Large intestine (tissue), 12 donors: ENCODE measurements at places on chromosomes 7 and 10.

DNA sequence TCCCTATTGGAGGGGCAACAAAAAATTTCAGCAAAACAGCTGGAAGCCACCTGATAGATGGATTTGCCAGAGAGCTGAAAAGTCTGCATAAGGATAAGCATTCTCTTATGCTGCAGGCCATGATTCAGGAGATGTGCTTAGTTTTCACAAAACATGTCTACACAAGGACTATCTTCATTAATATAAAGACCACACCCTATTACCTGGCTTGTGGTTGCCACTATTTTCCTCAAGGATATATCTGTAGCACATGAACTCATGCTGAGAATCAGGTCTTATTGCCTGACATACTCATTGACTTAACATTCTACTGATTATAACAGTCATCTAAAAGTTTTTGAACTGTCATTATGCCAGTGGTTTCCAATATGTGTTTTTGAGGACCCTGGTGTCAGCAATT is 7.1 kb upstream of the COL17A1 start:
- H3K27ac ChIP-seq, result no peak overlapping the region
- H3K36me3 ChIP-seq, result no peaks in the 10 kb centered on the region
- no peaks in the 10 kb centered on the region for H3K4me1 ChIP-seq
- H3K27me3 ChIP-seq, result no peaks in the 10 kb centered on the region
- no peak for DNase-seq

GRCh38 chr7:101567230-101567629 is 61.9 kb downstream of the MYL10 start:
- H3K27me3 ChIP-seq, result no peaks in the 10 kb centered on the region
- no peak for DNase-seq
- H3K4me1 ChIP-seq, result no peaks in the 10 kb centered on the region
- no peaks in the 10 kb centered on the region for H3K36me3 ChIP-seq
- no peak overlapping the region for H3K4me3 ChIP-seq

DNA sequence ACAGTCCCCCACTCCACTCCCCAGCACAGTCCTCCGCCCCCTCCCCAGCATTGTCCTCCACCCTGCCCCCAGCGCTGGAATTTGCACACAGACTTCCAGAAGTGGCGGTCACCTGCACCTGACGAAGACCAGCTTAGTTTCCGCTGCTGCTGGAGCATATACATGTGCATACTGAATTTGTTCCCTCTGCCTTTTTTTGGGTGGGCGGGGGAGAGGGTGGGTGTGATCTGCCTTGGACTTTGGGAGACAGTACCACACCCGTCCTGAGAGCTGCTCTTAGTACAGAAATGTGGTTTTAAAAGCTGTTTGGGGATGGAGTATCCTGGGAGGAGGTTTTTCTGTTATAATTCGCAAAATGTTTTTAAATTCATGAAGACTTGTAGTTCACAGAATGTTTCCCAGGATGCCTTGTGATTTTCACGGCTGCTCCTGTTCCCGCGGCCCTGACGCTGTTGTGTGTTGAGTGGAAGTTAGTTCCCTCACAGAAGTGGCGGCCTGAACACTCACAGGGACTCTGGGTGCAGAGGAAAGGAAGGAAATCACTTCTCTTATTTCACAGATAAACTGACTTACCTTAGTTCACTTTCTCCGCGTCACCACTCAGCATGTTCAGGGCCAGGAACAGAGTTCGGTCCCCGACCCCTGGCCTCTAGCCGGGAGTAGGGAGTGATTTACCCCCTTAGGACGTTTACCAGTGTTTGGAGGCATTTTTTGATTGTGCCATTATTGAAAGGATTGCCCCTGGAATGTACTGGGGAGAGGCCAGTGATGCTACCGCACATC is 18.6 kb downstream of the PFKP start:
- no peaks in the 10 kb centered on the region for H3K36me3 ChIP-seq
- H3K4me1 ChIP-seq, result no peaks in the 10 kb centered on the region
- DNase-seq, result no peak

DNA sequence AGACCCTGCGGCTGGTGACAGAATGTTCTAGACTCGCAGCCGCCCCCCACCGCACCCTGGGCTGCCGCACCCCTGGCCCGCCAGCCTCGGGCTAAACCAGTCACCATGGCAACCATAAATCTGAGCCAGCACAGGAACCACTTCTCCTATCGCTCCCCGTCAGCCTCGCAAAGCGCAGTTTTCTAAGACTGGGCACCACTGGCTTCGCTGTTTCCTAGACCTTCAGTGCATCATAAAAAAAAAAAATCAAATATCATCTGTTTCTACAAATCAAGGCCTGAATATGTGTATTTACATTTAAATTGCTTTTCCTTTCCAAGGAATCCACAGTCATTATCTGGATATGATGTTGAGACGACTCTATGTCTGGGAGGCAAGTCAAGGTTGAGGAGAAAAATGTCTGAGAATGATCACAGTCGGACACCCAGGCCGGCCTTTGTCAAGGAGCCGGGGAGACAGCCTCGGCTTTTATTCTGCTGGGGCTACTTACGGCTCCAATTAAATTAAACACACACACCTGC is 99.9 kb downstream of the PTPRN2 start:
- no peaks in the 10 kb centered on the region for H3K27me3 ChIP-seq
- no peak overlapping the region for H3K4me3 ChIP-seq
- no peak for DNase-seq
- H3K36me3 ChIP-seq, result no peaks in the 10 kb centered on the region
- H3K27ac ChIP-seq, result no peak overlapping the region
- H3K4me1 ChIP-seq, result no peaks in the 10 kb centered on the region

DNA sequence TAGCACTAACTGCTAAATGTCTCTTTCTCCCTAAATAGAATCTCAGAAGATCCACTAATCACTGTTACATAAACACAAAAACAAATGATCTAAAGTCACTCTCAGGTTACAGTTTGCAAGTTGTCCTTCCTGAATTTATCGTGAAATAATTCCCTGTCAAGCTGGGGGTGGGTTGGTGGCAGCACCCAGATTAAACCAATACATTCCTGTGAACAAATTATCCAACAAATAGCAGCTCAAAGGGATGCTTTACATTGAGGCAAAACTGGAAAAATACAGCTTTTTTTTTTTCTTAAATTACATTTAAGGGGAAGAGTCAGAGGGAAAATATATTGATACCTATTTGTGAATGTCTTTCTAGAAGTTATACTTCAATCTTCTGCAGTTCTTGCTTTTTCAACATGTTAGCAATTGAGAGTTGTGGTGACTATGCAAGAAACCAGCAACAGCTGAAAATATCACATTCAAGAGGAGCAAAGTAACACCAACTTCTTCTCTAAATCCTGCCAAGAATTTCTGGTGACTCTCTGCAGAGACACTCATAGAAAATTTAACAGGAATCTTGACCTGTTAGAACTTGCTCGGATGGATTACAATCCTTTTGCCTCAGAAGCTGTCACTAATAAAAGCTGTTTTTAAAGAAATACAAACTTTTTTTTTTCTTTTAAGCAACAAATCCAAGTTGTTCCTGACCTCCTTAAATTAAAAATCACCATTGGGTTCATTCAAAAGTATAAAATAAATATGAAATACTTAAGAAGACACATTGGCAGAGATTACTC is 18.9 kb downstream of the LMOD2 start:
- DNase-seq, result no peak
- H3K36me3 ChIP-seq, result peaks cover 3% of the 10 kb centered on the region
- no peaks in the 10 kb centered on the region for H3K4me1 ChIP-seq

- H3K27me3 ChIP-seq, result no peaks in the 10 kb centered on the region
- no peak for DNase-seq
- H3K27ac ChIP-seq, result no peak overlapping the region
- no peak overlapping the region for H3K4me3 ChIP-seq
- no peaks in the 10 kb centered on the region for H3K36me3 ChIP-seq
These were observed 304.9 kb downstream of the CDC14C start for GRCh38 chr7:49229246-49229645.

DNA sequence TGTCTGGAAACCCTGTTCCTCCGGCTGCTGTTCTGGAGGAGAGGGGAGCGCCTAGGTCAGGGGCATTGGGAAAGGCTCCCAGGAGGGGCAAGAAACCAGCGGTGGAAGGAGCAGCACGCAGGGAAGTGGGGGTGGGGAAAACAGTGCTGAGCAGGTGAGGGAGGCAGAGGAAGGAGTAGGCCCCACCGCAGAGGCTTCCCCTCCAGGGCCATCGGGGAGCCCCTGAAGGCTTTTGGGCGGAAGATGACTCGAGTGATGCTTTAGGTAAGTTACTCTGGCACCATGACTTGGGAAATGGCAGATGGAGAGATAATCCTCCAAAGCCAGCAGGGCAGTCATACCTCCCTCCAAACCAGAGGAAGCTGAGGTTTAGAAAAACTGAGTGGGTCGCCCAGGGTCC is 106.5 kb upstream of the ANLN start:
- peaks cover 4% of the 10 kb centered on the region for H3K4me1 ChIP-seq
- no peaks in the 10 kb centered on the region for H3K27me3 ChIP-seq
- H3K4me3 ChIP-seq, result no peak overlapping the region
- no peak overlapping the region for H3K27ac ChIP-seq

DNA sequence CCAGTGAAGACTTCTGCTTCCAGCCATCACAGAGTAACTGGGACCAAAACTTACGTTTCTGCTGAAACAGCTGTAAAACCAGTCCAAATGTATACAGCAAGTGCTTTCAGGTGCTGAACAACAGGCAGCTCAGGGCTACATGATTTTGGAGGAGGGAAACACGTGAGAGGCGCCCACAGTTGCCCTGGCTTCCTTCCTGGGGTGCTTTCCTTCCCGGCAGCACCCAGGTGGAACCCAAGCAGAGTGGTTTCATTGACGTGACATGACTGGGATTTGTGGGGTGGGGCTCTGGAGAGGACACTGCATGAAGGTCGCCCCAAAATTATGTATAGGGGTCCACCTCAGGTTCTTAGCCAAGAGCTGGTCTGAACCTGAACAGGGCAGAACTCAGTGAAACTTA is 34.2 kb downstream of the IL2RA start:
- H3K4me1 ChIP-seq, result no peaks in the 10 kb centered on the region
- no peak for DNase-seq
- H3K4me3 ChIP-seq, result no peak overlapping the region
- no peak overlapping the region for H3K27ac ChIP-seq
- no peaks in the 10 kb centered on the region for H3K36me3 ChIP-seq
- peaks cover 2% of the 10 kb centered on the region for H3K27me3 ChIP-seq

- H3K4me1 ChIP-seq, result peaks cover 21% of the 10 kb centered on the region
- H3K36me3 ChIP-seq, result peaks cover 15% of the 10 kb centered on the region
- no peak overlapping the region for H3K4me3 ChIP-seq
- no peak for DNase-seq
- H3K27me3 ChIP-seq, result no peaks in the 10 kb centered on the region
These were observed 7.9 kb upstream of the RASSF4 start for GRCh38 chr10:44951576-44952226.

- H3K4me3 ChIP-seq, result no peak overlapping the region
- no peaks in the 10 kb centered on the region for H3K27me3 ChIP-seq
- H3K36me3 ChIP-seq, result peaks cover 2% of the 10 kb centered on the region
- peaks cover 7% of the 10 kb centered on the region for H3K4me1 ChIP-seq
These were observed 84.9 kb downstream of the ARID5B start for GRCh38 chr10:61986382-61986781.

DNA sequence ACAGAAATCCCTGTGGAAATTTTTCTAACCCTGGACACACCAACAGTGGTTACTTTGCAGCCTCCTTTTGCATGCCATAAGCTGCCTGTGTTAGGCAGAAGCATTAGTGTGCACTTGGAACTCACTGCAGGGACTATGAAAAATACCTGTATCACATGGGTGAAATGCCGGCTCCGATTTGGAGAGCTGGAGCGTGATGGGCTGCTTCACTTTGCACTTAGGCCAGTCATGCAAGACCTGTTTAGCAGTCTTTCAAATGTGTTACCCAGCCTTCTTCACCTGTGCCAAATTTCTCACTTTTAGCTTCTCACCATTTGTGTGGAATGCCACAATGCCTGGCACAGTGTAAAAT is 11.3 kb downstream of the NCOA4 start:
- H3K27me3 ChIP-seq, result no peaks in the 10 kb centered on the region
- DNase-seq, result no peak
- peaks cover 22% of the 10 kb centered on the region for H3K36me3 ChIP-seq
- H3K4me3 ChIP-seq, result no peak overlapping the region
- H3K4me1 ChIP-seq, result peaks cover 24% of the 10 kb centered on the region

DNA sequence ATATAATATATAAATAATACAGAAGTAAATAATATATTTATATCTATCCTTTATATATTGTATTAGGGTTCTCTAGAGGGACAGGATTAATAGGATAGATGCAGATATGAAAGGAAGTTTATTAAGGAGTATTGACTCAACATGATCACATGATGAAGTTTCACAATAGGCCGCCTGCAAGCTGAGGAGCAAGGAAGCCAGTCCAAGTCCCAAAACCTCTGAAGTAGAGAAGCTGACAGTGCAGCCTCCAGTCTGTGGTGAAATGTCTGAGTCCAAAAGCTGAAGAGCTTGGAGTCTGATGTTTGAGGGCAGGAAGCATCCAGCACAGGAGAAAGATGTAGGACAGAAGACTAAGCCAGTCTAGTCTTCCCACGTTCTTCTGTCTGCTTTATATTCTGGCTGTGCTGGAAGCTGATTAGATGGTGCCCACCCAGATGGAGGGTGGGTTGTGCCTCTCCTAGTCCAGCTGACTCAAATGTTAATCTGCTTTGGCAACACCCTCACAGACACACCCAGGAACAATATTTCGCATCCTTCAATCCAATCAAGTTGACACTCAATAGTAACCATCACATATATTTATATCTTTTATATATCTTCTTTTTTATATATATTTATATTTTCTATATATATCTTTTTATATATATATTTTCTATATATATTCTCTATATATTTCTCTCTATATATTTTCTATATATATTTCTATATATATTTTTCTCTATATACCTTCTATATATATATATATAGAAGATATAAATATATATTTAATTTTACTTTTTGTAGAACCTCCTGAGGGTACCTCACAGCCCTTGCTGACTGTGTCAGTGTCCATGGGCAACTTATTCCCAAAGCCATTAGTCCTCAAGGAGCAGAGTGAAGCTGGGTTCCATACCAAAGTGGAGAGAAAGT is 24.6 kb upstream of the AKR1B10 start:
- no peaks in the 10 kb centered on the region for H3K36me3 ChIP-seq
- H3K4me3 ChIP-seq, result no peak overlapping the region
- peaks cover 5% of the 10 kb centered on the region for H3K27me3 ChIP-seq
- no peaks in the 10 kb centered on the region for H3K4me1 ChIP-seq
